CD8-positive, alpha-beta memory T cell (primary cell): ENCODE measurements at places on chromosomes 1 and 21. TPM values are rescaled to one million over a fixed set of nuclear protein-coding genes. Genes with fewer than 3 reads are reported as not detected.

Gene SLC35F3
- total RNA-seq = 7.8 TPM

Gene RGS13
- total RNA-seq = 0.07 TPM

DNA sequence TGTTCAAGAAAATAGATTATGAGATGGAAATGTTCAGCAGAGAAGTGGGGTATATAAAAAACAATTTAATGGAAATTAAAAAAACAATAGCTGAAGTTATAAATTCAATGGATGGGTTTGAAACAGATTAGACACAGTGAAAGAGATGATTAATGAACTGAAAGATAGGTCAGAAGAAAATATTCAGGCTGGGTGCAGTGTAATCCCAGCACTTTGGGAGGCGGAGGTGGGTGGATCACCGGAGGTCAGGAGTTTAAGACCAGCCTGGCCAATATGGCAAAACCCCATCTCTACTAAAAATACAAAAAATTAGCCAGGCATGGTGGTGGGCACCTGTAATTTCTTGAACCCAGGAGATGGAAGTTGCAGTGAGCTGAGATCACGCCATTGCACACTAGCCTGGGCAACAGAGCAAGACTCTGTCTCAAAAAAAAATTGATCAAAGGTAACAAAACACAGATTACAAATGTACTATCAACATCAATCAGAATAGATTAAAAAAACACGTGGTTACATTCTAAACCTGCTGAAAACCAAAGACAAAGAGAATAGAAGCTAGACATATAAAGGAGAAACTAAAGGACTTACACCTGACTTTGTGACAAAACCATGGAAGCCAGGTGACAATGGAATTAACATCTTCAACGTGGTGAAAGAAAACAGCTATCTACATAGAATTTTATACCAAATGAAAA, 4.8 kb upstream of the SUMO3 start:
- DNase-seq = no peak

Gene EPHA8
- not detected for total RNA-seq
